ENCODE measurements at places on chromosomes 6 and 20.
A peak's percentile ranks its signal among the peaks of the same experiment; 100 is the strongest.

DNA sequence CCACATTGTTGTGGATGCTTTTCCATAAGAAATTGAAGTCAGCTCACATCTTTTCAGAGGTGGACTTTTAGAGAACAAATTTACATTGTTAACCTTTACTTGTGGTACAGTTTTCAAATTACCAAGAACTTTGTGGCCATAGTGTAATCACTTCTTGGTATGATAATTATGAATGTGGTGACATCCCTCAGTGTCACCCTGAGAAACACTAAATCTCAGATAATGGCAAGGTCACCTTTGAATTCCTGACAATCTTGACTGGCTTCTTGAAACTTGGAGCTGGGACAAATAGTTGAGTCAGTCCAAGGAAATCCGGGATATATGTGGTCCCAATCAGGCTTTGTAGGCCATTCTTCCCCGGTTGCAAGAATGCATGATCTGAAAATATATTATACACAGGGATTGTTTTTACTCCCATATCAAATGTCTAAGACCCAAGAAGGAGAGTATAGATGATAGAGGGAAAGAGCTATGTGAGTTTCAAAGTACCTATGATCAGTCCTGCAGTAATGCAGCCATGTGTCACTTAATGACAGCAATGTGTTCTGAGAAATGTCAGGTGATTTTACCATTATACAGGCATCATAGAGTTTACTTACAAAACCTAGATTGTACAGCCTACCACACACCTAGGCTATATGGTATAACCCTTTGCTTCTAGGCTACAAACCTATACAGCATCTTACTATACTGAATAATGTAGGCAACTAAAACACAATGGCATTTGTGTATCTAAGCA, 120.8 kb upstream of the MTHFD1L start:
- no peak for DNase-seq

- DNase-seq = no peak
Measured at GRCh38 chr6:32895006-32895345, 41.0 kb downstream of the PSMB9 start.

GRCh38 chr6:111207141-111207858, 120.0 kb downstream of the SLC16A10 start:
- no peak for DNase-seq

DNA sequence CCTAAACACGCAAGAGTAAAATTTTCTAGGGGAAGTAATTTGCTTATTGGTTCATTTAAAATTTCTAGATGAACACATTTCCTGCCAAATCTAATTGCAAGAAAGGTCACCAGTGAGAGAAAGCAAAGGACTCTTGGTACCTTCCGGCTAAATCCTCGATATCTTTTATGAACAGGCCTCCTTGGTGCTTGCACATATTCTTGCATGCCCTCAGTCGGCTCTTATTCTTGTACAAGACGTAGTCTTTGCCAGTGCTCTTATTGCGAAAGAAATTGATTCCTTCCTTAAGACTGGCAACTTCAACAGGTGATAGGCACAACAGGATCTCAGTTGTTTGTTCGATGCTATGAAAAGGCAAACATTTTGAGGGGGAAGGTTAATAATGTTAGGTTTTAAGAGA, 141.7 kb upstream of the CARMIL1 start:
- DNase-seq = no peak

DNA sequence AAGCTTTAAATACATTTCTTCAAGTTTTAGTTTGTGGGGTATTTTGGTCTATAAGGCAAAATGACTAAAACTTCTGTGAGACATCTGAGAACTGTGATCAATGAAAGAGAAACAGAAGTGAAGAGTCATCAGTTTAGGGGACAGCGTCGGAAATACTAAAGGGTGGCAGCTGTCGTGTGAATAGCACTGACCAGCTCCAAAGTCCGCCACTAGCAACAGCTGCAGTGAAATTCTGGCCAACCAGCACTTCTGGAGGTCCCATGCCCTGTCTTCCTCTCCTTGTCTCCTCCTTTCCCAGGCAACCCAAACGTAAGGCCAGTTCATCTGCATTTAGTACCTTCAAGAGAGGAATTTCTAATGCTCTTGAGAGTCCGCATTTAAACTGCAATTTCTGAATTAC, 87.5 kb downstream of the DACT2 start:
- no peak for DNase-seq

GRCh38 chr6:133034509-133035206, 206.5 kb upstream of the EYA4 start:
- DNase-seq = no peak

DNA sequence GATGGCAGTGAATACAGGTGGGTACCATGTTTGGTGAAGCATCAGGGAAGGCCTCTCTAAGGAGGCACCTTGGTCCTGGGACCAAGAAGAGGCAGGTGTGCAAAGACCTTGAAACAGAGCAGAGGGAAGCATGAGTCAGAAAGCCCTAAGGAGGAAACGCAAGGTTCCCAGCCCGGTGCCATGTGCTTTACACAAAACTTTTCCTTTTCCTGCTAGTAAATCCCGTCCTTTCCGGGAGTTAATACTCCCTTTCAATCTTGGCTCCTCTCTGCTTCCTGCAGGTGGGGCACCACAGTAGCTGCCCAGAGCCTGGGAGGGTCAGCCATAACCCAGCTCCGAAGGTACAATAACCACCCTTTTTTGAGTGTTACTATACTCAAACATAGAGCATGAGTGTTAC, 19.4 kb upstream of the SLC23A2 start:
- no peak for DNase-seq

DNA sequence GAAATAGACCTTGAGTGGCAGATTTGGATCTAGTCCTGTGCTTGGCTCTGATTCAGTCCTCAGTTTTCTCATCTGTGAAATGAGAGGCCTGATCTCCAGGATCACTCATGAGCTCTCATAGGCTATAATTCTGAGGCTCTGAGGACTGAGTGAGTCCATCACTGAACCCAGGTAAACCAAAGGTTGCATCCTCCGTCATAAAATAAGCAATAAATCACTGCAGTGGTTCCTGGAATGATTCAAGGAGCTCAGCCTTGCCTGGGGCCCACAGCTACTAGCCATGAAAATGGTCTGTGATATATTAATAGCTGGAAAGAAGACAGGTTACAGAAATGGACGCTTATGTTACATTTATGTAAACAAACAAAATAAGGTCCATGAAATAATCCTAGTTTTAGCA, 124.8 kb downstream of the MAP3K7 start:
- DNase-seq = no peak

GRCh38 chr20:48401359-48401758, 426.4 kb downstream of the PREX1 start:
- DNase-seq = no peak

- DNase-seq = no peak
Measured at GRCh38 chr20:54231036-54231435, 23.1 kb downstream of the PFDN4 start.

DNA sequence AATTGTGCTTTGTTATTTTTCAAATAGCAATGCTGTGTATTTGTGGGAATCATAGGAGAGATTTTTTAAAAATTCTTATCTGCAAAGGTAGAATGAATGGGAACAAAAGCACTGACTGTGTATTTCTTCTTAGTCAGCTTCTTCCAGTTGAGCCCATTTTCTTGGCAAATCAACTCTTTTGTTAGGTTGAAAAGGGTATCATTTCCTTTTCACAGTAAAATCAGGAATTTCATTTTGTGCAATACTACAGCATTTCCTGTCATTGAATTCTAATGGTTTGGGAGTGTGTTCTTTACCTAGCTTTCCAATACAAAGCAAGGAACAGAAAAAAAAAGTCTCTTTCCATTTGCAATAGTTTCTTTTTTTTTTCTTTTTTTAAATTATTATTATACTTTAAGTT, 19.0 kb upstream of the EXOC2 start:
- no peak for DNase-seq

- DNase-seq = no peak
Measured at GRCh38 chr6:14732844-14733757, 512.8 kb upstream of the JARID2 start.

- DNase-seq = peak; percentile 89
Measured at GRCh38 chr6:30647242-30648116, 546 bp downstream of the C6orf136 start.

DNA sequence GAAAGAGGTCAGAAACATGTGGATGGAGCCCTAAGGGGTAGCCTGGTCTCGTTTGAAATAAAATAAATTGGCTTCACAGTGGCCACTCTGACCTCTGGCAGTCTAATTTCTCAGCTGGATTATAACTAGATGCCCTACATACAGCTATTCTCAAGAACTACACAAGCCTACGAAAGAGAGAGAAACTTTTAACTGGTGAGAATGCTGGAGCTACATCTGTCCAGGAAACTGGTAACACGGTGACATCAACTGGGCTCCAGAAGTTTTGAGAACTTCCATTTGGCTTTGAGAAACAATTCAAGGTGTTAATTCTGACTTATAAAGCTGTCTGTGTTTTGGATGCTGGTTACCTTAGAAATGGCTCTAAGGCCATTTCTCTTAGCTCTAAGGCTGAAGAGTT, 187.3 kb upstream of the TENT5A start:
- DNase-seq = no peak

DNA sequence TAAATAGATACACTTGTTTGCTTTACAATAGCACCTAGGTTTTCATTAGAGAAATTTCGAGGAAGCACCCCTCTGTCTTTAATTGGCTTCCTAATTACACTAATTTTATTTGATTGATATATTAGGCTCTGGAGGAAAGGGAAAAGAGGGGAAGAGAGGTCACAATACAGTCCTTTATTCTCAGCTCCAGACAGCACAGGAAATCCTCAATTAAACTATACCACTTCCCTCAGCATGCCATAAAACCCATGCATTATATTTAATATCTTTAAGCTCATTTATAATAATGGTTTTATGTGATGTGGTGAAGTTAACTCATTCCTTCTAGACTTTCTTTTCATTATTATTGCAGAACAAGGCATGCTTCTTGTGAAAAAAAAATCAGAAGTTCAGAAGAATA, 17.7 kb upstream of the PDE7B start:
- no peak for DNase-seq

GRCh38 chr6:75285283-75285639, 669 bp upstream of the TMEM30A start:
- DNase-seq = no peak

GRCh38 chr20:36847009-36847709, 28.8 kb upstream of the TLDC2 start:
- no peak for DNase-seq

- DNase-seq = no peak
Measured at GRCh38 chr6:170206317-170206621, 84.6 kb downstream of the DLL1 start.

DNA sequence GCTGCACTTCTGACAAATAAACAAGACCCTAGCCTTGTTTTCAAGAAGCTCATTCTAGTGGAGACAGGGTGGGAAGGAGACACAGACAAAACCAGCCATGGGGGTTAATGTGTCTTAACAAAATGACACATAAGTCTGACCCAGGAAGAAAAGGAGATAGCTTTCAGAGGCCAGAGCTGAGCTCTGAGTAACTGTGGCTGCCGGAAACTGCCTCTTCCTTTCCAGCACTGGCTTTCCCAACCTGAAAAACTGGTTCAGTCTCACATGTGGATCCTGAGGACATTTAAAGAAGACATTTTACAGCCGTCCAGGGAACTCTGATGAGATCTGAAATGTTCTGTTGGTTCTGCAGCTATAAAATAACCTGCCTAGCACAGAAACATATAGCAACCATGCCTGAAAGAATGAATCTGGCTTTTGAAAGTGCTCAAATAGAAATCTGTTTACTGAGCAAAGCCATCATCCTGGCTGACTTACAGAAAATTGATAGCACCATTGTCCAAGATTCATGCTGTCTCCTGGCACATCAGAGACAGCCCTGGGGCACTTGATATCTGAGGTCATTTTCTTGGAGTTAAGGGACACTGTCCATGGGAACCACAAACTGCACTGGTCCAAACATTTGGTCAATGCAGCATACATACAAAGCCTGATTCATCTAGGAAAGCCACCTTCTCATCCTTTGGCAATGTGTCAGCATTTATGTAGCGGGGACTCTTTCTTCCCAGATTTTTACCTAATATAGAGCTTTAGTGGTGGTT, 83.2 kb upstream of the PAX1 start:
- DNase-seq = no peak

GRCh38 chr6:28943223-28943556, 19.4 kb upstream of the TRIM27 start:
- DNase-seq = no peak

- no peak for DNase-seq
Measured at GRCh38 chr6:87161299-87161698, 5.9 kb downstream of the ZNF292 start.

DNA sequence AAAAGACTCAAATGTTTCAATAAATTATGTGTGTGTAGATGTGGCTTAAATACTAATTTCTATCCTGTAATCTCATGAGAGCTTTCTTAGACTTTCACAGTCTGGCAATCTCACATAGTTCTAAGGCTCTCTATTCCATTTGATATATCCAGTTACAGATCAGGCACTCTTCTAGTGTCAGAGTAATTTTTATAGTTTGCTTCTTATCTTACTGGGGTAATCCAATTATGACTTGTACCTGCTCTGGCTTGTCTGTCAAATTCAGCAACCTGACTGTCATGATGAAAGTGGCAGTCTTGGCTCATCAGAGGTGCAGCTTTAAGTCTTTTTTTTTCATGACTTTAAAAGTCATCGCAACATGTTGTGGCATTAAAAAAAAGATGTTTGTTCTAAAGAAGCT, 513.2 kb upstream of the MAN1A1 start:
- DNase-seq = no peak

DNA sequence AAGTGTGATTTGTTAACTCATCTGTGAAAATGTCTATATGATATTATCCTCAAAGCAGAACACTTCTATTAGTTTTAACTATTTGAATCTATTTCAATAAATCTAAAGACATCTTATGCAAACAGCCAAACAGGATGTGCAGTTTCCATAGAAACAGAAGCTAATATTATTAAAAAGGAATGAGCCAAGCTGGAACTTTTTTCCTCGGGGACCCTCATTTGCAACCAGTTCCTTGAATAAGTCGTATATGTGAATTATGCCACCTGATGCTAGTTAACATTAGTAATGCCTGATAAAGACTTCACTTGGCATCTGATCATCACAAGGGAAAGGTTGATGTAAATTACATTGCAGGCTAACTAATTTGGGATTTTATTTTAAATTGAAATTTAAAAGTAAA, 216.9 kb upstream of the SMLR1 start:
- DNase-seq = no peak

DNA sequence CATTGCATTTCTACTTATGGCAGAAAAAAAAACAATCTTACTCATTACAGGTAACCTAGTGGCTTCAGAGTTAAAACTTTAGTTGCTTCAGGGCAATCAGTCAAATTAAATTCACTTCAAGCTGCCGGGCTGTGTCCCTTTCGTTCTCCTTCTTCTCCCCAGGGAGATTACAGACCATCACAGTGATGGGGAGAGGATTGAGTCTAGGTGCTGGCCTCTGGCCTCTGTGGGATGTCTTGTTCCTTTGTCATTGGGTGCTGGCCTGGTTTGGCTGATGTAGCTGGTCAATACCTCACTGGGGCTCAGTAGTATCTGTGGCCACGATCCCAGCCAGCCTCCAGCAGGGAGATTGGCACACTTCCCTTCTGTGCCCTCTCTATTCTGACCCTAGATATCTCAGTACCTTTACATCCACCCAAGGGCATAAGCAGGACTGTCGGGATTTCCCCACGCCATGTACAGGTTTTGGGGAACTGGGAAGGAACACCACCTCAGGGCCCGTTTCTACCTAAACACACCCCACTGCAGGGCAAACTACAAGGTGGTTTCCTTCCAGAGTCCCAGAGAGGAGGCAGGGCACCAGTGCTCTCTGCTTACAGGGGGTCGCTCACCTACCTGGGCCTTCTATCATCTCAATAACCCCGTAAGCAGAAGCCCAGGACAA, 15.4 kb downstream of the FYN start:
- no peak for DNase-seq
